ENCODE measurements at places on chromosomes 5 and 9. TPM values are rescaled to one million over a fixed set of nuclear protein-coding genes. Genes with fewer than 3 reads are reported as not detected.

Gene FRMD3
- total RNA-seq = 27.4 TPM

Gene ANKS6
- 16.6 TPM for total RNA-seq

Gene DCTN4
- 56.4 TPM for total RNA-seq

Gene CDC20B
- not detected for total RNA-seq

Gene CAPSL
- total RNA-seq = not detected

Gene RPP25L
- total RNA-seq = 29.4 TPM

Gene PCDHB14
- 0.98 TPM for total RNA-seq

Gene UBTD2
- total RNA-seq = 22.2 TPM

Gene SLC25A2
- total RNA-seq = 1.2 TPM

Gene RGS7BP
- 1.6 TPM for total RNA-seq

DNA sequence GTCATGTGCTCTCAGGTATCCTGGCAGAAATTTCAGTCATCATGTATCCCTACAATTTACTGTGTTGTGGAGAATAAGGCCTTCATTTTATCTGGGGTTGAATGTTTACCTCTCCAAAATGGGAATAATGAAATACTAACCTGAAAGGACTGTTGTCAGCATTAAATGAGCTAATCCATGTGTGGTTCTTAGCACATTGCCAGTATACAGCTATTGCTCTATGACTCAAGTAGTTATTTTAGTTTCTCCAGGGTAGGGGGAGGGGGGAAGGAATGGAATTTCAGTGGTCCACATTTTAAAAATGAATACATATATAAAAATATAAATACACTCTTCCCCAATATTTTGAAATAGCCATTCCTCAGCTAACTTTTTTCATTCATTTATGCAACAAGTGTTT lies 3.5 kb downstream of the PAM start:
- no peak for DNase-seq

DNA sequence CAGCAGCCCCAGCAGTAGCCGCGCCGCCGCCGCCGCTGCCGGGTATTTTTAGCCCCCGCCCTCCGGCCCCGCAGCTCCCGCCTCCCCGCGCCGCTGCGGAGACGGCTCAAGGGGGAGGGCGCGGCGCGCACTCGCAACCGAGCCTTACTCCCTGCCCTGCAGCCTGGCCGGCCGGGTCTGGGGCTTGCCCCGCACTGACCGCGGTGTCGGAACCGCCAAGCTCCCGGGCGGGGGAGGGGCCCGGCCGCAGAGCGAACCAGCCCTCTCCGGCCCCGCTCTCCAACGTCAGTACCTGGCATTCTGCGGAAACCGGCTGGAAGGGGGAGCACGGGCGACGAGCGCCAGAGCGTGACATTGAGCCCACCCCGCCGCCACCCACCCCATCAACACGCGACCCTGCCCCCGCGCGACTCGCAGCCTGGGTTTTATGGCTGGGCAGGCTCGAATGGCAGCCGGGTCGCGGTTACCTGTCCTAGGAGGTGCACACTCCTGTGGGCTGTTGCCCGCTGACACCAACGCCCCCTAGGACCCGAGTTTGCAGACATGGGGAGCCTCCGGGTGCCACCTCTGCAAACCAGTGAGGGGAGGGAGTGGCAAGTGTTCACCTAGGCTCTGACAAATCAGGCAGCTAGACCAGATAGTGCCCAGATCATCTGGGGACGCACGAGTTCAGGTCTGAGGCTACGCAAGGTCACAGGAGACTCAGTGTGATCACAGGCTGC lies at the start of gene ACSL6:
Gene ACSL6, minus strand, starts transcription at position 37 of the 722 bp plus-strand sequence. CDS start 105 bp downstream, outside the sequence.
- DNase-seq = peak; percentile 44

DNA sequence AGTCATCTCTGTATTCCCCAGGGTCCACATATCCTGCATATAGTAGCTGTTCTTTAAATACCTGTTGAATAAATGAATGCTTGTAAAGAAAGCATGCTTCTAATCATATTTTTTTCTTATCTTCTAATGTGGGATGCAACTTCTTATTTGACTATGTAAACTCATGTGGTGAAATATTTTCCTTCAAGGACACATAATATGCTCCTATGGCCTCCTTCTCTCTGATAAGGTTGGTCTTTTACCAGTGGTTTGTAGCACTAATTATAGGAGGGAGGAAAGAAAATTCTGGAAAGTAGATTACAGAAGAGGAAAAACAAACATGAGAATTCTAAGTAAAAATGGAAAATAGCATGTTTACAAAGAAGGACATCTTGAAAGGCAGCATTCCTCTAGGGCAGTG lies 28.6 kb upstream of the C5orf63 start:
- DNase-seq = no peak

DNA sequence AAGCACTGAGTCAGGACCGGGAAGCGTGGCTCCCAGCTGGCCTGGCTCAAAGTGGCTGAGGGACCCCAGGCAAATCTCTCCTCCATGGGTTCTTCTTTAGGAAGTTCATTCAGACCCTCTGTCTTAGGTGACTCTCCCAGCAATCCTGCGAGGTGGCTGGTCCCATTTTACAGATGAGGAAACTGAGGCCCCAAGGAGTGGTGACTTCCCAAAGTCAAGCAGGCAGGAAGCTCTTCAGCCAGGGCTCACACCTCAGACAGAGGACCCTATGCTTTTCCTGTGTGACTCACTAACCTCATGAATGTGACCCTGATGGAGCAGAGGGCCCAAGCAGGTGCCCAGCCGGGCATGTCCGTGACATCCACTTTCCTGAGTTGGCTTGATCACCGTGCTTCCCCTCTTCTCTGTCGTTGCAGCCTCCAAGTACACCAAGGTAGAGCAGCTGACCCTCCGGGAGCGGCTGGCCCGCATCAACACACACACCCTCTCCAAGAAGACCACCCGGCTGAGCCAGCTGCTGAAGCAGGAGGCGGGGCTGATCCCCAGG lies 36.5 kb downstream of the ARHGEF37 start:
- DNase-seq = no peak

DNA sequence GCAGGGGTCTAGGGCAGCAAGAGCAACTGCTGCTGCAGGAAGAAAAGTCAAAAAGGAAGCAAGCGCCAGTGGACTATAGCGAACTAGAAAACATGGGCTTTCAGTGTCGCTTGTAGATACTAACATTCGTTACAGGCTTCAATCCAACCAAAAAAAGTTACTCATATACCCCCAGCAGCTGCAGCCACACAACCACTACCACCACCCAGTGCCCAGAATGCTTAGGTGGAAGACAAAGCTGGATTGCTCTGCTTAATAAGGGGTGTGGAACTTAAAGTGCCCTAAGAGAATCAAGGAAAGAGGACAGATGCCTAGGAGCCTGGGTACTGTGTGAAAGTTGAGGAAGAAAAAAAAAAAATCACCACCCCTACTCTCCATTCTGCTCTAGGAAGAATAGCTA lies 203.6 kb downstream of the ELAVL2 start:
- DNase-seq = no peak

- DNase-seq = no peak
Measured at GRCh38 chr9:122225312-122226141, 3.2 kb downstream of the LHX6 start.

GRCh38 chr5:88964831-88965230 lies 81.8 kb upstream of the MEF2C start:
- DNase-seq = no peak

- no peak for DNase-seq
Measured at GRCh38 chr5:125394661-125395280, 648.3 kb upstream of the ZNF608 start.

- DNase-seq = no peak
Measured at GRCh38 chr5:140713562-140714094, 13.4 kb downstream of the ZMAT2 start.

GRCh38 chr9:9108641-9109040 lies 1309.1 kb upstream of the DMAC1 start:
- no peak for DNase-seq

- DNase-seq = no peak
Measured at GRCh38 chr5:107826311-107827000, 155.7 kb upstream of the EFNA5 start.

- no peak for DNase-seq
Measured at GRCh38 chr5:93675460-93676450, 65.6 kb downstream of the POU5F2 start.

- DNase-seq = no peak
Measured at GRCh38 chr9:110261632-110262031, 5.3 kb upstream of the TXN start.

- DNase-seq = no peak
Measured at GRCh38 chr5:168446983-168447619, 39.2 kb upstream of the RARS1 start.

GRCh38 chr9:137739371-137740309 lies 120.8 kb downstream of the EHMT1 start:
- no peak for DNase-seq

GRCh38 chr9:88937248-88937647 lies 54.0 kb upstream of the S1PR3 start:
- no peak for DNase-seq

DNA sequence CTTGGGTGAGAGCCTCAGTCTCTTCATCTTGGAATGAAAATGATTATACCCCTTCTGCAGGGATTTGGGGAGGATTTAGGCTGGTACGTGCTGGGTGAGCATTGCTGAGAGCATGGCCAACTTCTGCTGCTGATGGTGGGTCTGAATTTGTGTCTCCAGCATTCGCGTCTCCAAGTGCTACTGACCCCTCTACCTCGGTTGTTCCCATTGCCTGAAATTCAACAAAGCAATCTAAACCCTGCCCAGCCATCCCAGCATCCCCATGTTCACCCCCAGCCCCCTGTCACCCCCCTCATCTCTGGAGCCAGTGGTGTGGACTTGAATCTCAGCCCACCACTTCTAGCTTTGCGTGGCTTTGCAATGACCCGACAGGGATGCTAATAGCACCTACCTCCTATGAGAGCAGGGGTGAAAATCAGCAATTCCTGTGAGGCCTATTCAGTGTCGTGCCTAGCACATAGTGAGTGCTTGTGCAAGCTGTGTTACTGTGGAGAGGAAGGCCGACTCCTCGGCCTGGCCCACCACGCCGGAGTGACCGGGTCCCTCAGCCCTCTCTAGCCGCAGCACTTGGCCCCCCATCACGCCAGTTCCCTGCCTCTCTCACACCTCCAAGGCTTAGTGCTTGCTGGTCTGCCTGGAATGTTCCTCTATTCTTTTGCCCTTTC lies 43.4 kb upstream of the SH3PXD2B start:
- no peak for DNase-seq
